ENCODE measurements at places on chromosomes 2 and 18. TPM values are rescaled to one million over a fixed set of nuclear protein-coding genes. Genes with fewer than 3 reads are reported as not detected.

AUP1 gene
- total RNA-seq = 176 TPM

FARP2 gene
- total RNA-seq = 29.6 TPM

MARCHF4 gene
- total RNA-seq = 20.0 TPM

BOLL gene
- not detected for total RNA-seq

KLHL30 gene
- 0.27 TPM for total RNA-seq

TUBA4A gene
- 286 TPM for total RNA-seq

ZNF892 gene
- total RNA-seq = 0.74 TPM

PRSS56 gene
- 0.12 TPM for total RNA-seq

BCL2L11 gene
- total RNA-seq = 6.8 TPM

KCNJ3 gene
- not detected for total RNA-seq

C2orf66 gene
- total RNA-seq = not detected

RAB6C gene
- total RNA-seq = not detected

CIB4 gene
- total RNA-seq = 0.42 TPM

LYPD6B gene
- 0.07 TPM for total RNA-seq

SMIM21 gene
- not detected for total RNA-seq

AQP12A gene
- not detected for total RNA-seq

POLR1A gene
- 22.4 TPM for total RNA-seq

CHRND gene
- 0.09 TPM for total RNA-seq

HOXD13 gene
- total RNA-seq = 0.19 TPM

CNTNAP5 gene
- total RNA-seq = not detected

FSHR gene
- not detected for total RNA-seq

GPR75 gene
- 1.1 TPM for total RNA-seq

TLX2 gene
- total RNA-seq = 0.31 TPM

LRRC30 gene
- total RNA-seq = not detected

CCDC93 gene
- 11.4 TPM for total RNA-seq

ANKRD62 gene
- not detected for total RNA-seq

CNGA3 gene
- 0.09 TPM for total RNA-seq

C2orf81 gene
- 3.6 TPM for total RNA-seq

GALNT5 gene
- total RNA-seq = 2.4 TPM

LGALSL gene
- 12.0 TPM for total RNA-seq

SIX2 gene
- total RNA-seq = 2.5 TPM

ALPP gene
- 20.3 TPM for total RNA-seq

ABCG8 gene
- total RNA-seq = not detected

MC2R gene
- total RNA-seq = not detected

FLACC1 gene
- total RNA-seq = 0.20 TPM

SKA1 gene
- 12.6 TPM for total RNA-seq

MOB1A gene
- 90.9 TPM for total RNA-seq
